Stimulated activated CD8-positive, alpha-beta memory T cell treated with anti-CD3 and anti-CD28 coated beads, Interleukin-2, amount 100 ng/mL, for 1 hour (primary cell): ENCODE measurements at places on chromosomes 5 and 9.

DNA sequence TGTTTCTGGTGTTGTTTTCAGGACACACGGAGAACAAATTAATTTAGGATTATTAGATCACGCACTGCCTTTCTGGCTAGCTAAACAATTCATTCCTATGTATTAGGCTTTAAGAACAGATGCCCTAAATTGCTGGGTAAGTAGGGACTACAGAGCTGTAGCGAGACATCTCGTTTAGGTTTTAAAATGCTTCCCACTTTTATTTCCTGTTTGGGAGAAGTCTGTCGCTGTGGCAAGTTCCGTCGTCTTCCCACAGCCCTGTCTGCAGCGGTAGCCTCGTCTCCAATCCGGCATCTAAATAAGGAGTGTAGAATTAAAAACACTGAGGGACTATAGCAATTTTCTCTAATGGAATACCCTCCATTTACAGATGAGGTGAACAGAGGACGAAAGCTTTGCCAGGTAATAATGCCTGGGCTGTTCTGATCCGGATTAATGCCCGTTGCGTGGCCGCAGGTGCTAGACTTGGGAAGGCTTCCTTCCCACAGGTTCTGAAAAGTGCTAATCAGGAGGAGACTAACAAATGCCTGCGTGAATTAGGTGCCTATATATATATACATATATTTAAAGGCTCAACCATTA lies 1.3 kb upstream of the TRIM36 start:
- no peak for DNase-seq

DNA sequence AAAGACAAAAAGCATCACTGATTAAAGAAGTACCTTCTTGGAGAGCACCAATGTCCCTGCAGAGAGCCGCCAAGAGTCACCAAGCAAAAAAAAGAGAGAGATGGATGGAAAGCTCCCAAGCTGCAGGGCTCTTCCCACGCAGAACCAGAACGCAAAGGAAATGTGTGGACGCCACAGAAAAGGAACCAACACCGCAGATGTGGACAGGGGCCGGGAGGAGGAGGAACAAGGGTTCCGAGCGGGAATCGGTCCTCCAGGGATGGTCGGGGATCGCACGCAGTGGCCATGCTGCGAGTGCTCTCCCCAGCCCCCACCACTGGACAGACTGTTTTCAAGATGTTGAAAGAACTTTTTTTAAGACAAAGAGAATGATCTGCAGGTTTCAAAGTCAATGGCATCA lies 40.2 kb upstream of the ZNF354A start:
- no peak for DNase-seq

GRCh38 chr5:97618721-97619120 lies 435.7 kb upstream of the RIOK2 start:
- no peak for DNase-seq

DNA sequence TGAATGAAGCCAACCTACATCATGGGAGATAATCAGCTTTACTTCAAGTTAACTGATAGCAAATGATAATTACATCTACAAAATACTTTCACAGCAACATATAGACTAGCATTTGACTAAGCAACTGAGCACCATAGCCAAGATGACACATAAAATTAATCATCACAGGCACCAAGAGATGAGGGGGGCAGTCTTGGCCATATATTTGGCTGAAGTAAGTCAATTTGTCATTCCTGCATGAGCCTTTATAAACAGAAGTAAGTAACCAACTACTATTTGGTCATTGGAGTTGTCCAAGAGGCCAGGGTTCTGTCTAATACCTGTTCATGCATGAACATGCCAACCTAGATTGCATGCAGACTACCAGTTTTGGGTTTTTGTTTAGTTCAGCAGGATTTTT lies 53.6 kb downstream of the PDCD1LG2 start:
- no peak for DNase-seq

- DNase-seq, result no peak
These were observed 256.3 kb downstream of the SMARCA2 start for GRCh38 chr9:2271426-2271825.

GRCh38 chr9:414595-414994 lies 199.9 kb downstream of the DOCK8 start:
- DNase-seq, result no peak

DNA sequence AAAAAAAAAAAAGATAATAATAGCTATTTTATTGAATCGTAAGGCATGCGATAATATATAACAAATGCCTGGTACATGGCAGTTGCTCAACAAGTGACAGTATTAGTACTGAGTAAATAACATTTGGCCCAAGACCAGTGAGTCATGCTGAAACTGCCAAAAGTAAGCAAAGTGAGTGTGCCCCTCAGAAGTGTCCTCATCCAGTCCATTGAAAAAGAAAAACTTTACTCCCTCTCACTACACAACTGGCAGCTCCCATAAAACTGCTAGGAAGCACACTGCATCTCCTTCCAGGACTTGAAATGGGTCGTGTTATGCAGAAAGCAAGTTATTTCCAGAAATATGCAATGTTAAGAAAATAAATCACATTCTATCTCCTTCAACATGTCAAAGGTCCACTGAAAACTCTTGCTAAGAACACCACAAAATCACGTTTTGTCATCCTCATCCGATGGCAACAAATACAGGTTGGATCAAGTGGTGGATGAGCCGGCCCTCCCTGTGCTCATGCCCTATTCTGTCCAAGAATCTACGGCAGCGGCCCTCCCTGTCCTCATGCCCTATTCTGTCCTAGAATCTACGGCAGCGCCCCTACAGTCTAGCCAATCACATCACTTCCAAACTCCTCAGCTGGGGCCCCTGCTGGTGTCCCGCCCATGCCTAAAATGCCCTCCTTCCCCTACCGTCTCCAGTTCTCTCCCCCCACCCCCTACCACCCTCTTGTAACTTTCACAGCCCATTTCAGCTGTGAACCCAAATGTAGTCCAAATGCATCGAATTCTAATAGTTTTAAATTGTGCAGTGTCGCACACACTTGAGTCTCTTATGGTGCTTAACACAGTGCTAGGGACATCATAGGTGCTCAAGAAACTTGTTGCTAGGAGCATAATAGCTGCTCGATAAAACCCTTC lies 12.5 kb downstream of the PTCH1 start:
- DNase-seq, result no peak

- no peak for DNase-seq
These were observed 62.6 kb upstream of the FRRS1L start for GRCh38 chr9:109229682-109230081.

DNA sequence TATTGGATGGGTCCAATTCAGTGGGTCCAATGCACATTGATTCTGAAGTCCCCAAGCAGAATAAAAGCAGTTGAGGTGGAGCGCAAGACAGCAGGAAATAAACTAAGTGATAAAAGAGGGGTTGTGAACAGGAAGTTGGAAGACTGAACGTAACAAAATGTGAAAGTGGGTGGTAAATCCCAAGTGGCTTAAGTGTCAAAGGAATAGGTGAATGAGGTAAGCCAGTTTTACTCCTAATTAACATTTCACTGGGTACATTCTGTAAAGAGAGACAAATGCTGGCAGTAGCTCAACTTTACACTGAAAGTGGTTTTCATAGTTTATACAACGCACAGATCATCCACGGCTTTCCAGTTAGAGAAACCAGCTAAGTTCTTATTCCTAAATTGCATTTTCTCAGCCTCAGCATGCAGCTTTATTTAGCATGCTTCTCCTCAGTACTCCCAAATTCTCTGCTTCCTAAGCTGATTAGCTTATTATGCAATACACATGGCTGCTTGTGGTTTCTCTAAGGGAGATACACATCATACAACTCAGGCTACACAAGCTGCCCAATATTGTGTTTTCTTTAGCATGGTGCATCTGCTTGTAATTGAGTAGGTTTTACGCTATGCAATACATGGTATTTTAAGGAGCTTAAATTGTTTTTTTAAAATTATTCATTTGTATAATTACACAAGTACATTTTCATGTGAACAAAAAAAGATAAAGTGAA lies 34.2 kb upstream of the HSD17B4 start:
- no peak for DNase-seq

DNA sequence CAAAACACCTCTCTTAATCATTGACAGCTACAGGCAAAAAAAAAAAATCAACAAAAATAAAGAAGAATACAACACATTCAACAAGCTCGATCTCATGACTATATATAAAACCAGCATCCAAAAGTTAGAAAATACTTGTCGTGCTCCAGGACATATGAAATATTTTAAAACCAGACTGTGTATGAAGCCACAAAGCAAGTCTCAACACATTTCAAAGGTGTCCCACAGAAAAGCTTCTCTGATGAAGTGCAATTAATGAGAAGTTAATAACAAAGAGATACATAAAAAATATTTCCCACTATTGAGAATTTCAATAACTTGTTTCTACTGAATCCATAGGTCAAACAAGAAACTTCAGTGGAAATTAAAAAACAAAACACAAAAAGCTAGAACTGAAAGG lies 178.7 kb downstream of the PLK2 start:
- no peak for DNase-seq

DNA sequence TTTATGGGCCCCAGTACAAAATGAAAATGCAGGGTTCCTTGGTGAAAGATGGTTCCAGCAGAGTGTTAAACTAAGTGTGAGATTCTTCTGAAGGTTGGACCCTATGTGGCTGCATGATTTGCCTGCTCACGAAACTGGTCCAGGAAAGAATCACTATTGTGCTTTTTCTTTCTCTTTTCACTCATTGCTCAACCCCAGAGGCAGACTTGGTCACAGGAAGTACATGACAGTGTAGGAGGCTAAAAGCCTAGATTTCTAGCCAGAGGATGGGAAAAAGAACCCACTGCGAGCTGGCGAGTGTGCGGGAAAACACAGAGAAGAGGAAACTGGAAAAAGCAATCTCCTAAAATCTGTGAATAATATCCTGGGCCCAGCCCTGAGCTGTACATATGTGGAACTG lies 18.6 kb downstream of the SLC36A2 start:
- no peak for DNase-seq

DNA sequence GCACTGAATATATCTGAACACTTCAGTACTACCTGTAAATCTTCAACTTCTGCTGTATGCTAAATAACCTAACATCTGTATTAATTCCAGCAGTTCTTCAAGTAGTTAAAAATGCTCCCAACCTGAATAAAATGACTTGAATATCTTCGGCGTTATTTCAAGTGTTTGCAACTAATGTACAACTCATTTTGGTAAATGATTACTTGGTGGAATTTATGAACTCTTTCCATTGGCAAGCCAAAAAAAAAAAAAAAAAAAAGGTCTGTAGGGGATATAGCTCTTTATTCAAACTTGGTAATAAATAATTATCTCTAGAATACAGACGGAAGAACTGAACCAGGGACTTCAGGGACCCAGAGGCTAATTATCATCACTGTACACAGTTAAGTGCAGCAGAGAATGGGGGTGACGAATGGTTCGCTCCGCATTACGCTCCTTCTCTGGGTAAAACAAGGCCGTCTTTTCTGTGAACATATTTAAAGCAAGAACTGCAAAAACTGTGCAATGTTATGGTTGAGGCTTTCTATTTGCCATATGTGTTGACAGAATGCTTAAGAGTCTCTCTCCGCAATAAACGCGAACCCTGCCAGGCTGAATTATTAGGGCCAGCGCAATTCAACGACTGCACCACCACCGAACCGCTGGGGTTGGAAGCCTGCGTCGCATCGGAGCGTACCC lies 1.9 kb upstream of the ERBIN start:
- DNase-seq, result no peak

DNA sequence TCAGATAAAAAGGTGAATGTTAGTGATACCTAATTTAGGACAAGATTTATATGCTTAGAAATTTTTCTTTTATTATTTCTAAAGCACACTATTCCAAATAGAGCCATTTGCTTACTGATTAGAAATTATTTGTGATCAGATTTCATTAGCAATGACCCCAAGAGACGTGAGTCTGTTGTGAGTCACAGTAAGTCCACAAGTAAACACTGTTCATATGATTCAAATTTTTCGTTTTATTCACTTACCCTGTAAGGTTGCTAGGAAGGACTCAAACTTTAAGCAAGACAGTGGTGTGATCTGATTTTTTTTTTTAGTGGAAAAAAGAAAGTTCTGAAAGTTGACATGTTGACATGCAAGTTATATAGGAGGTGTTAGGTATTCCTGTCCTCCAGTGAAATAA lies 1.2 kb downstream of the CARD6 start:
- no peak for DNase-seq

DNA sequence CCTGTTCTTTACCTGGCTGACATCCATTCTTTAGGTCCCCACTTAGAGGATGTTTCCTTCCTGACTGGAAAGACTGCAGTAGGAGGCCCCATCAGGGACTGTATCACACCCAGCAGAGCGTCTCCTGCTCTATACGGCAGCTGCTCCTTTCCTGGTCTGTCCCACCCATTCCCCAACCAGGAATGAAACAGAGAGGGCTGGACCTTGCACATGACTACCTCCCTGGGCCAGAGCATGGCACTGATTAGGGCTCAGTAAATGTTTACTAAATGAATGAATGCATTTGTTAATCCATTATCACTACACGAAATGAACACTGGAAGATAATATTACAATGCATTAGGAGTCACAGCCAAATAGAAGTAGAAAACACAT lies 76.4 kb downstream of the ABCA1 start:
- DNase-seq, result no peak

DNA sequence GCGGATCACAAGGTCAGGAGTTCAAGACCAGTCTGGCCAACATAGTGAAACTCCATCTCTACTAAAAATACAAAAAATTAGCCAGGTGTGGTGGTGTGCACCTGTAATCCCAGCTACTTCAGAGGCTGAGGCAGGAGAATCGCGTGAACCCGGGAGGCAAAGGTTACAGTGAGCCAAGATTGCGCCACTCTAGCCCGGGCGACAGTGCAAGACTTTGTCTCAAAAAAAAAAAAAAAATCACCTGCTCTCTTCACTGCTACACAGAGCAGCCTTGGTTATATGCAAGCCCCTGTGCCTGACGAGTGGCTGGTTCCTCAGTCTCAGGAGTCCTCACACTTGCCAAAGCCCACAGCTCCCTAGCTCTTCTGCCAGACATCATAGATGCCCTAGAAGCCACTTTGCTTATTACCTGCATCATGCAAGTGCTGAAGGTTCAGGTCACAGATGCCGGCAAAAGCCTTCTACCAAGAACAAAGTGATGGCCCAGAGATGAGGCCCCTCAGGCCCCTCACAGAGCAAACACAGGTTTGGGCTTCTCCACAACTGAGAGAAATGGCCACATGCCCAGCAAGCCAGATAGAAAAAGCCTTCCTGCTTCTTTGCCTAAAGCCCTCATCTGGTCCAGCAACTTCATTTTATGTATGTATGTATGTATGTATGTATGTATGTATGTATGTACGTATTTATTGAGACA lies 176.4 kb downstream of the AUH start:
- DNase-seq, result no peak

GRCh38 chr5:155254399-155254798 lies 240.8 kb downstream of the KIF4B start:
- DNase-seq, result no peak

DNA sequence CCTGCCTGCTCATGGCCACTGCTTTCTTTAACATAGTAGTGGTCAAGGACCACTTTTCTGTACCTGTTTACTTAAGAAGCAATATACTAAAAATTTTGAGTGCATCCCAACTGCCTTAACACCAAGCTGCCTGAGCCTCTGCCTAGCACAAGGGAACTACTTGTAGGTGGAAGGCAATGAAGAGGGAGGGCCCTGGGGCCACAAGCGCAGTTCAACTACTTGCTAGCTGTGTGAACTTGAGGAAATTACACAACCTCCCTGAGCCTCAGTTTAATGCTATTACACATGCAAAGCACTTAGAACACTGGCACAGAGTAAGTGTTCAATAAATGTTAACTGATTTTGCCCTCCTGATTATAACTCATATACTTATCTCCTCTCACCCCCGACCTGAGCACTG lies 6.3 kb downstream of the ARL15 start:
- DNase-seq, result no peak

- no peak for DNase-seq
These were observed 125.8 kb downstream of the DTWD2 start for GRCh38 chr5:118862596-118862995.
